Left lung (tissue), 14 donors: ENCODE measurements at places on chromosomes 4 and X.
A peak's percentile ranks its signal among the peaks of the same experiment; 100 is the strongest.

GRCh38 chrX:41703574-41704029, 14.8 kb downstream of the GPR34 start:
- no peak for DNase-seq

- DNase-seq, result no peak
Measured at GRCh38 chrX:9285342-9285771, 179.5 kb upstream of the TBL1X start.

GRCh38 chrX:129932821-129933321, 26.9 kb downstream of the UTP14A start:
- peak; percentile 82 for DNase-seq

DNA sequence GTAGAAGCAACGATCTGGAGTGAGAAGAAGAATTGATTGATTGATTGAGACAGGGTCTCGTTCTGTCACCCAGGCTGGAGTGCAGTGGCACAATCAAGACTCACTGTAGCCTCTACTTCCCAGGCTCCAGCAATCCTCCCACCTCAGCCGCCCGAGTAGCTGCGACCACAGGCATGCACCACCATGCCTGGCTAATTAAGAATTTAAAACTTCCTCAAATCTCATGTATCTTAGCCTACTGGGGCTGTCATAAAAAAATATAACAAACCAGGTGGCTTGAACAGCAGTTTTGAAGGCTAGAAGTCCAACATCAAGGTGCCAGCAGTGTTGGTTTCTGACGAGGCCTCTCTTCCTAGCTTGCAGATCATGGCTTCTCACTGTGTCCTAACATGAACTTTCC, 18.3 kb upstream of the TBC1D9 start:
- DNase-seq, result no peak

- DNase-seq, result no peak
Measured at GRCh38 chrX:115913575-115913974, 257.0 kb upstream of the AGTR2 start.

GRCh38 chrX:74250574-74250973, 53.4 kb upstream of the ZCCHC13 start:
- no peak for DNase-seq

- no peak for DNase-seq
Measured at GRCh38 chr4:184838249-184839074, 12.7 kb upstream of the ACSL1 start.

- DNase-seq, result no peak
Measured at GRCh38 chr4:154630324-154630723, 17.9 kb upstream of the FGG start.

GRCh38 chrX:110881971-110882370, 86.4 kb upstream of the CHRDL1 start:
- no peak for DNase-seq

DNA sequence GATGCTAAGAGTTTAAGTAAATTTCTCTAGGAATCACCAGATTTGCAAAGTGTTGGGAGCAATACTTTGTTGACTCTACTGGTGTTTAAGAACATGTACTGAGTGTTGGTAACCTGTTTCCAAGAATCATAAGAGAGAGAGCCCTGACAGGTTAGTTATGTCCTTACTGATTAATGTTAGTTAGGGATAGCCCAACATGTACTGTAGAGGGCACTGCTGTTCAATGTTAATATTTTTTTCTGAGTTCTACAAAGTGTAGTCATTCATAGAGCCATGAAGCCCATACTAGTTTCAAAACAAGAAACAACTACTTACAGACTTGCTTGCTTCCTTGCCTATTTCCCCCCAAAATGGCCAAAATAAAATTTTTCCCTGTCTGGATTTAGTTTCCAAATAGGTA, 11.9 kb downstream of the TMPRSS11D start:
- DNase-seq, result no peak

DNA sequence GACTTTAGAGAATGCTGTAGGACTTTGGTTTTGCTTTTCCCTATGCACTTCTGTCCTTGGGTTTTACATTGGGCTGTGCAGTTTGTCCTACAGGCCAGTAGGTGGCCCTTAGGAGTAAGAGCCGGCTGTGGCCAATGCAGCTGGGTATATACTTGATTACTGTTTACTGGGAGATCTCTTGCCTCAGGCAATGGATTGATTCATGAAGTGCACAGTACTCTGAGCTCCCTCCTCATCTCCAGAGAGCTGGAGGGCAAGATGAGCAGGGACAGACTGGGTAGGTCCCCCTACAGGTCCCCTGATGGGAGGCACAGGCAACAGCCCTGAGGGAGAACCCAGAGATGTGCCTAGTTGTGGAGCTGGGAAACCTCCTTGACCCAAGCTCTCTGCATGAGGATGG, 103.8 kb upstream of the QRFPR start:
- no peak for DNase-seq

- no peak for DNase-seq
Measured at GRCh38 chrX:53695946-53696549, 9.5 kb upstream of the HUWE1 start.

GRCh38 chr4:187307131-187307530, 583.5 kb upstream of the FAT1 start:
- DNase-seq, result no peak

GRCh38 chr4:112736718-112737135, 99.8 kb downstream of the LARP7 start:
- DNase-seq, result no peak

GRCh38 chrX:12975991-12976558, 1.2 kb downstream of the TMSB4X start:
- DNase-seq, result peak; percentile 84

DNA sequence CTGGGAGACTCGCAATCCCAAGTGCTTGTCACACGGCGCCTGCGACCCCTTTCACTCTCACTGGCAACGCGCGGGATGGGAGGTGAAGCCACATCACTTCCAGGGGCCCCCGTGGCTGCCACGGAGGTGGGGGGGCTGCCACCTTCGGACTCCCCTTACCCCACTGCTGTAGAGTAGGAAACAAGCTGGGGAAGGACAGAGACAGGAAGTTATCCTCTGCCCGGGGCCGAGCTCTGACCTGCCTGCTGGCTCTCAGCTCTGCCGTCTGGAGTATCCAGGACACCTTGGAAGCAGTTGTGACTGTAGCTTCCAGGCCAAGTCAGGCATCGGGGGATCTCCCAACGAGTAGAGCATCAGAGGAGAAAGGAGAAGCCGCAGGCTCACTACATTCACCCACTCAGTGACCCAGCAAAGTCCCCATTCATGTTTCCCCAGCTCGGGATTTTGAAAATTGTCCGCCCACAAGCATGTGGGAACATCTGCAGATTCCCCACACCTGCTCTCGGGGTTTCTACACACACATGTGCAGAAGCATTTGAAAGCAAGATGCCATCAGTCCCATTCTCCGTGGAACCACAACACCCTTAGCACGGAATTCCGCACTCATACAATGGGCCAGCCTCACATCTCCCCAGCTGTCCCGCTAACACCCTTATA, 10.8 kb downstream of the PDZD4 start:
- DNase-seq, result no peak

- no peak for DNase-seq
Measured at GRCh38 chr4:56342746-56343145, 44.5 kb downstream of the AASDH start.

- DNase-seq, result no peak
Measured at GRCh38 chr4:82678051-82678450, 116.3 kb upstream of the TMEM150C start.

GRCh38 chrX:42536286-42536685, 241.7 kb downstream of the PPP1R2C start:
- no peak for DNase-seq

DNA sequence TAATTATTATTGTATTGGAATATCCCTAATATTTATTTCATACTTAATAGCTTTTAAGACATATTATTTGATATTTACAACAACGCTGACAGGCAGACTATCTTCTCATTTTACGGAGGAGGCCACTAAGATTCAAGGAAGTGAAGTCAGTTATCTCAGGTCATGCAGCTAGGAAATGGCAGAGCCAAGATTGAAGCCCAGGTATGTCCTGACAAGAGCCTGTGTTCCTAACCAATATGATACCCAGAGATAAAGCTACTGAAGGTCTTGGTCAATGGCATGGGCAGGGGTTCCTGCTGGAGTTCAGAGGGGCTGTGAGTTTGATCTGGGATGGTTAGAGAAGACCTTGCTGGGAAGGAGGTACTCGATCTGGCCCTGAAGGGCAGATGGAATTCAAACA, 47.1 kb downstream of the ARHGEF6 start:
- no peak for DNase-seq

DNA sequence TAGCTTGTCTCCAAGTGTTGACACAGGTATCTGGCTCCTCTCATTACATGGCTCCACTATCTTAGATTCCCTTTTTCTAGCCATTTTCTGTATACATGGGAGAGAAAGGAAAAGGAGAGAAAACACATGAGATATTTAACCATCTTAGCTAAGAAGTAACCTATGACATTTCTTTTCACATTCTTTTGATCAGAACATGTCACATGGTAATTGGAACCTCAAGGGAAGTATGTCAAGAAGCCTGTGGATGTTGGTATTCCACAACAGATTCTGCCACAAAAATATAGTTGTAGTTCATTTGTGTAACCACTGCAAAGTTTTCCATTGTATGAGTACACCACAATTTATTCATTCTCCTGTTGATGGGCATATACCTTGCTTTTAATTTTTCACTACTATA, 18.7 kb upstream of the GABRB1 start:
- no peak for DNase-seq

- DNase-seq, result no peak
Measured at GRCh38 chrX:30875957-30876356, 13.1 kb downstream of the TAB3 start.

DNA sequence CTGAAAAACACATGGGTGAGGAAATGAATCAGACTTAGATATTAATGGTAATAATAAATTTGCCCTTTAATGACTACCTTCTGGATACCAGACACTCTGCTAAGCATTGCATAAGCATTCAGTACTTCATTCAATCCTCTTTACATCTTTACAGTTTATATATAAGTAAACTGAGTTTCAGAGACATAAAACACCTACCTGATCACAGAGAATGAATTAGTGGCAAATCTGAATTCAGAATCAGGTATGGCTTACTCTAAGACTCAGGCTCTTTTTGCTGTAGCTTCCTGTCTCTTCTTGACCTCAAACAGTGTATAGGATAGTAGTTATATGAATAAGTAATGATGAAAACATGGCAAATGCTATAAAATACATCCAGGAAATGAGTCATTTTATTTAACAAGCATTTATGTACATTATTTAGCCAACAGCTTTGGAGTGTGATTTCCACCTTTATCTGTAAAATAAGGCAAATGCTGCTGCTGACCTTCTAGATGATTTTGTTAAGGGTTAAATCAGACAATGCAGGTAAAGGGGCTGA, 83.9 kb downstream of the VEGFC start:
- no peak for DNase-seq

DNA sequence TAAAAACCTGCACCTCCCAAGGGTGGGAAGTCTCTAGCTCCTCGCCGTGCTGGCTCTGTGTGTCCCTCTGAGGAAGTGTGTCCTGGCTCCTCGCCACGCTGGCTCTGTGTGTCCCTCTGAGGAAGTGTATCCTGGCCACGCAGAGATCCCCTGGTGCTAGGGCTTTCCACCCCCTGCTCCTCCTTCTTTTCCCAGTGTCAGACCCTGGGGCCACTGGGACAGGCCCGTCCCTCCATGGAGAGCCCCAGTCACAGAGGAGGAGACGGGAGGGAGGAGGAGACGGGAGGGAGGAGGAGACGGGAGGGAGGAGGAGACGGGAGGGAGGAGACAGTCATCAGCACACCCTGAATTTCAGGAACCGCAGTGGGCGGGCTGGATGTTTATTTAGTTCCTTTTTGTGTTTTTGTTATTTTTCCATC, 53.8 kb upstream of the HGFAC start:
- DNase-seq, result peak; percentile 92

- no peak for DNase-seq
Measured at GRCh38 chr4:150008546-150008945, 69.7 kb upstream of the DCLK2 start.

DNA sequence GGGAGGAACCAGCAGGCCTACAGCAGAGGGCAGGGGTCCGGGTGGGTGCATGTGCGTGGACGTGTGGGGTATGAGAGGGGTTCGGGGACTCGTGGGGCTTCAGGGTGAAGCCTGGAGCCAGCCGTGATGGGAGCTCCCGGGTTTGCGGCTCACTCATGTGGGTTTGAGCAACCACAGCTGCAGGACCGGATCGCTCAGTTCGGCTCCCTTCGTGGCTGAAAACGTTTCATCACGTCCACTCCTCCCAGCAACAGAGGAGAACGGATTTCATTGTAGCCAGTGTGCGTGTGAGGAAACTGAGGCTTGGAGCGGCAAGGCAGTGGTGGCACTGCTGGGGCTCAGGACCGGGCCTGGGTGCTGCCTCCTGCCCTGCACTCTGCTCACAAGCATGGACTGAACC, 10.6 kb downstream of the BGN start:
- no peak for DNase-seq

DNA sequence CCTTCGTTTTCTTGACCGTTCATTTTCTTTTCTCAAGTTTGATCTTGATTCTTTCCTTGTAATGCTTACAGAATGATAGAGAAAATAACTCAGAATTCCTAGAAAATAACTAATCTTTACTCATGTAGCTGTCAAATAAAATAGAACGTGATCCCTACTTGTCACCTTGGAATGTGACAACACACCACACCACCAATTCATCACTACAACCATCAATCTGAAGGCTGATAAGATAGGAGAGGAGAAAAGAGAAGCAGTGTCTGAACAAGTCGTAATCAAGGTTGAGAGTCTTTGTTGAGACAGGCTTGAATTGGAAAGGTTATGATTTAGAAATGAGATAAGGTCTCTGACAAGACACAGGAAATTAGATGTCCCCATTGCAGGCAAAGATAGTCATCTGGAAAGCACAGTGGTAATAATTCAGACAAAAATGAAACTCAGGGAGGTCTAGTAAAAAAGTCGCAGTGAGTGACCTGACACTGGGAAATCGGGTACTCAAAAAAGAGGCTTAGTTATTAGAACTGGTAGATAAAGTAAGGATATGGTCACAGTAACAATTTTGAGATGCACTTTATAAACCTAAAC, 456.2 kb downstream of the FAT4 start:
- DNase-seq, result no peak

GRCh38 chrX:28408017-28408723, 179.1 kb upstream of the IL1RAPL1 start:
- DNase-seq, result no peak

DNA sequence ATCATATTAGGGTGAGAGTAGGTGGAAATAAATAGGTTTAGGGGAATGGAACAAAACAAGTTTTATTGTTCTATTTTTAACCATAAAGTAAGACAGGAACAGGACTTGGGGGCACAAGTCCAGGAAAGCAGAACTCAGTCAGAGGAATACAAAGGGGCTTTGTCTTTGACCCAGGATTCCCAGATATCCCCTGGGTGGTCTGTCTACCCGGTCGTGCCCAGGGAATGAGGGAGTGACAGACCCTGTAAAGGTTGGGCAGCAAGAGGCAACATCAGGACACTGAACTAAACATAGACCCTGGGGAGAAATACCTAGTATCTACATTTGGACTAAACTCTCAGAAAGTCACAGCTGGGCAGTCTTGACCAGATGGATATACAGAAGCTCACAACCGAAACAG, 50.6 kb downstream of the PTCHD1 start:
- no peak for DNase-seq

- DNase-seq, result no peak
Measured at GRCh38 chr4:79044141-79044659, 105.0 kb upstream of the PAQR3 start.
